K562 (cell line): ENCODE measurements at places on chromosomes 1 and 21. TPM values are rescaled to one million over a fixed set of nuclear protein-coding genes. Genes with fewer than 3 reads are reported as not detected.

KMO gene
- not detected in 2 replicates for total RNA-seq

DNA sequence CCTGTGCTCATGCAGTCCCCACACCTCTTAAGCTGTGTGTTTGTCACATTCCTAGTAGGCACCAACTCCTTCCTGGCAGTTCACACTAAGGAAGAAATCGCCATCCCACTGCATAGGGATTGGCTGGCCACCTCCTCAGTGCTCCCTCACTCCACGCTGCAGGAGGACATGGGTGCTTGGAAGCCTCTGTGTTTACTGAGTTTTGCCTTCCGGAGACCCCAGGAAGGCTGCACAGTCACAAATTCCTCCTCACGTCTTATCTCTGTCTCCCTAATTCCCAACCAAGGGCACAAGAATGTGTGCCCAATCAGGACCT, 93.8 kb upstream of the GALNT2 start:
- DNase-seq, result no peak

- no peak for DNase-seq
These were observed 99.1 kb downstream of the DNM3 start for GRCh38 chr1:171940368-171940767.

- no peak for DNase-seq
These were observed 80.0 kb downstream of the DESI2 start for GRCh38 chr1:244732851-244733450.

DNA sequence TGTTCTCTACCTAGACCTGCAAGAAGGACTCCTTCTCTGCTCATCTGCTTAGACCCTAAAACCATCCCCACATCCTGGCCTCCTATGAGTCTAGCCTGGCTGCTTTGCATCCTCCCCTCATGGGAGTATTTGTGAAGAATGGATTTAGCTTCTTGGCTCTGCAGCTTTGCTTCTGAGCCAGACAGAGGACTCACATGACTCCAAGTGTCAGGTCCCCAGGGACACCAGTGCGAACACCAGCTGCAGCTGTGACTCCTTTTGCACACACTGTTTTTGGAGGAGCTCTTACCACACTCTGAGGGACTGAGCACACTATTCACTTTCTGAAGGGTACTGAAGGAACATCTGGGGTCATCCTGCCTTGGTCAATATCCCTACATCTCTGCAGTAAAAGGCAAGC, 131.8 kb upstream of the SGIP1 start:
- no peak for DNase-seq

DNA sequence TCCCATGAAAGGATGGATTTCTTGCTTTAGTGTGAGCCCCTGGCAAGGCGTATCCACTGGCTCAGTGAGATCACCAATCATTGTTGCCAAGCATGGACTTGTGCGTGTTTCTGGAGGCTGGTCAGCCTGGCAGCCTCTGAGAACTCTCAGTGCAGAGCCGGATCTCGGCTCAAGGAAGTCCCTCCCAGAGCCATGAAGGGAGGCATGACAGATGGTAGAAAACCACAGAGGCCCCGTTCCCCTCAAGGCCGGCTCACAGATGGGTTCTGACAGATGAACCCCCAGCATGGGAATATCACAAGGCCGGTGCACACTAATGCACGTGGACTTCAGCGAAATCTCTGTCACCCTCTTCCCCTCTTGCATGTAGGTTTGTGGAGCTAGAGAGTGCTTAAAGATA, 290.5 kb downstream of the AJAP1 start:
- no peak for DNase-seq

DNA sequence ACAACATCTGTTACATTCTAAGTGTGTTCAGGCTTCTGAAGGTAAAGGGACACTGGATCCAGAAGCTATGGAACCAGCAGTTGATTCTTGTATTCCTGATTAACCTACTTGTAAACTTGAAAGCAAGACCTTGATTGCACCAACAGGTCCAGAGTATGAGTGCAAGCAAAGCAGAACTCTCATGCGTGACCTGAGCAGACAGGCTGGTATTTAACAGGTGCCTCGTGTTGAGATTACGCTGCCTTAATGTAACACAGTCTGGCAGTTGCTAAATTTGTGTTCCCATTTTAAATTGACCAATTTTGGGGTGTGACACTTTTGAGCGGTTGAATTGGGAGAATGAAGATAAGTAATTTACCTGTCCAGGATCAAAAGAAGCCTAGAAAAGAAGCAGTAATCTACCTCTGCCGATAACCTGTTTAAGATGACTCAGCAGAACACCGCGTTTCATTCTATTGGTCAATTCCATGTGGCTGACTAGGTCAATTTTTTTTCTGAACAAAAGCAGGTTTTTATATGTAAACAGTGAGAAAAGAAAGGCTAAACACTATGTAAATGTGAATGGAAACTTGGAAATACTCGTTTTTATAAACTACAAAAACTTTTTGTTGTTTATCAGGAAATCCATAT, 147.6 kb downstream of the DYRK1A start:
- no peak for DNase-seq

GRCh38 chr21:33155005-33155404, 74.7 kb upstream of the IFNAR2 start:
- no peak for DNase-seq

DNA sequence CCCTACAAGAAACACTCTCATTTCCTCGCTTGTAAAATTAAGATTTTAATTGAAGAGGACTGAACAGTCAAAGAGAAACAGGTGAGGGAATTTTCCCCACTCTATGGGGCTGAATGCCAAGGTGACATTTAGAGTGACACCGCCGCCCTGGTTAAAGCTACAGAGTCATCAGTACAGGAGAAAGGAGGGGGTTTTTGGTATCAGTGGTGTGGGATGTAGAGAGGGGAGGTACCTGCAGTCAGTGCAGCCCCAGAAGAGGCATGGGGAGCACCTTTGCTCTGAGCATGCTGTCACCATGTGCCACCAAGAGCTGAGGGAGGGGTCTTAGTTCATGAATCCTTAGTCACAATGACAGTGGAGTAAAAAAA, 2.8 kb downstream of the DIRAS3 start:
- no peak for DNase-seq
